ENCODE measurements at places on chromosomes 13 and 19.
A peak's percentile ranks its signal among the peaks of the same experiment; 100 is the strongest.

DNA sequence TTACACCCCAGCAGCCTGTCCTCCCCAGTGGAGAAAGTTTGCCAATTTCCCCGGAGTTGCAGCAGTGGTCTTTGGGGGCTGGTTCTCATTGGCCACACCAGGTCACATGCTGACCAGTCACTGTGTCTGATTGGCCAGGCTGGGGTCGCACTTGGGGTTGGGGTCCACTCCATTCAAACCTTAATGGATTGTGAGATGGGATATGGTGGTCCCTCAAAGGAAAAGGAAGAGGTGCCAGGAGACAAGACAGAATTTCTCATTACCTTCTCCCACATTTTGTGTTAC, 3.4 kb downstream of the PPM1N start:
- no peak for DNase-seq

- no peak for DNase-seq
Observed at GRCh38 chr19:17751912-17752273, 616 bp downstream of the FCHO1 start.

DNA sequence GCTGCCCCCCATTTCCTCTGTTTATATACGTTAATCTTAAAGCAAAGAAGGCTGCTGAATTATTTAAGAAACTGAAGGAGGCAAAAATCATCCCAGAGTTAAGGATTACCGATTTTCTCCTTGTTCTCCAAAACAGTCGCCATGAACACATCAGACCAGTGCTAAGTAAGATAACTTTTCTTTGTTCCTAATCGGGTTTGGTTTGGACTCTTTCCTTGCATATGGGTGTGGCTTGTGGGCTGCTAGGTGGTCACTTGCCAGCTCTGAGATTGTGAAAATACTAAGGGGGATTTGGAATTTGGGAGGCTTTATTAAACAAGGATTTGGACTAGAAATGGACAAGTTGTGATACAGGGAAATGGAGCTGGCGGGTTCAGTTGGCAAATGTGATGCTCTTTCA, 212.1 kb downstream of the OXGR1 start:
- DNase-seq, result no peak

DNA sequence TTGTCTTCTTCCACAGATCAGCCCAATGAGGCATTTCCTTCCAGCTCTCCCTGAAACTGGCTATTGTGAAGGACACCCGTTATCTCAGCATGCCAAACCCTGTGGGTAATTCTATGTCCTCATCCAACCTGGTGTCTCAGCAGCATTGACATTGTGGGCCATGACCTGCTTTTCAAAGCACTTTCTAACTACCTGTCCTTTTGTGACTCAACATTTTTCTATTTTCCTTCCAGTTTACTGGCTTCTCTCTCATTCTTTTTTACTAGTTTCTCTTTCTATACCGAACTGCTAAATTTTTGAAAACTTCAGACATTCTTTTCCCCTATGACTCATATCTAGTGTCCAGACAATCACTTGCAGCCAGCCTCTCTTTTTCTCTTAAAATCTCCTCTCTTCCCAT, 136.4 kb upstream of the HTR2A start:
- peak; percentile 57 for DNase-seq

DNA sequence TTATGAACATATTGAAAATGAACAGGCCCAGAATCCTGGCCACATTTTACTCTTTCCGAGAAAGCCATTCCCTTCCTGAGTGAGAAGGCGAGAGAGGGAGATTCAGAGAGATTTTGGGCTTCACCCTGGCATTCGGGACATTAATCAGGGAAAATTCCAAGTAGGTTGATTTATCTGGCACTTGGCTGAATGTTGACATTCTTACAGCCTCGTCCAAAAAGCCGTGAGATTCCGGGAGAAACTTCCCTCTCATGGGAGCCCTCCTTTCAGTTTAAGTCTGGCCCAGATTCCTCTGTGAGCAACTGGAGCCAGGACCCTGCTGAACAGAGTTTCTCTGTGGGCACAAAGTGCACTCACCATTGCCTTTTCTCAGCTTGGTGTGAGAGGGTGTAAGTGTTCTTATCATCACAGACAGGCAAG, 129.2 kb upstream of the PEG3 start:
- no peak for DNase-seq
